ENCODE measurements at places on chromosomes 4 and X. TPM values are rescaled to one million over a fixed set of nuclear protein-coding genes. Genes with fewer than 3 reads are reported as not detected.

DNA sequence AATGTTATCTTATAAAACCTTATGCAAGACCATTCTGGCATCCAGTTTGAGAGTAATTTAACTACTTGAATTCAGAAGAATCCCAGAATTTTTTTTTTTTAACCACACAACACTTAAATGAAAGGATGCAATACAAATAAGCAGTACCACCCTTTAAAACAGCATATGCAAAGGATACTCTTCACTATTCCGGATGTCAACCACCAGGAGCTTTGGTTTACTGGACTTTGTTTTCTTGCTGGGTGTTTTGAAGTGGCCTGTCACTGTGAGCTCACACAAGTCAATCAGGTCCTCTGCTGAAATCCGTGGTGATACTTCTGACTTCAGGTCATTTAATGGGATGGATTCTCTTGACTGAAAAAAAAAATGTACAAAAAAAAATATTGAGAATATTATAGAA is 200.0 kb downstream of the TBCK start:
- no peak for DNase-seq

DNA sequence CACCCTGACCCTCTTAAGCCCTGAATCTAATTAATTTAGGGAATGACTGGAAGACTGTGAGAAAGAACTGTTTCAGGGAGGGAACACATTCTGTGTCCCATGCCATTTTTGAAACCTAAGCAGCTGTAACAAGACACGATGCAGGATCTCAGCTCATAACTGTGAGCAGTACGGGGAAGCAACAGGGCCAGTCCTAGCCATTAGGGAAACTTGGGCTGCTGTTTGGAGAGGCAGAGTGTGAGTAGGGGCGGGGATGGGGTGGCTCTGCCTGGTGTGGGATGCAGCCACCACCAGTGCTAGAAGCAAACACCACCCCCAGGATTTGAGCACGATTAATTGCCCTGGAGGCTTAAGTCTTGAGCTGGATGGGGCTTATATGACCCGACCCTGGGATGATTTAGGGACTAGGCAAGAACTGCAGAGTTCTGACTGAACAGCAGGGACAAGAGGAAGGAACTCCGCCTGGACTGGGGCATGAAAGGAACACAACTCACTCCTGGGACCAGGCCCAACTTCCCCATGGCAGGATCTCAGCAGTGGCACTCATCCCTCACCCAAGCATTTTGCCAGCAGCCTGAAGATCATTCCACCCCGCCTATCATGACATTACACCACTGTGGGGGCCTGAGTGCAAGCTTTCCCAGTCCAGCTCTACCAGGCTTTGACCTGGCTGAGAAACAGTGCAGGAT is 43.1 kb downstream of the ATRX start:
- no peak for DNase-seq

TET2 gene
- total RNA-seq: 7.8 TPM

GRCh38 chr4:173253561-173253960 is 80.6 kb downstream of the HMGB2 start:
- DNase-seq: no peak

SMIM31 gene
- total RNA-seq: not detected

- no peak for DNase-seq
Measured at GRCh38 chr4:2363951-2364653, 54.3 kb downstream of the ZFYVE28 start.

GRCh38 chrX:134712272-134712671 is 54.0 kb upstream of the PLAC1 start:
- no peak for DNase-seq

MAPK10 gene
- total RNA-seq: 1.4 TPM

FRMD7 gene
- total RNA-seq: not detected

CCSER1 gene
- not detected for total RNA-seq

DNA sequence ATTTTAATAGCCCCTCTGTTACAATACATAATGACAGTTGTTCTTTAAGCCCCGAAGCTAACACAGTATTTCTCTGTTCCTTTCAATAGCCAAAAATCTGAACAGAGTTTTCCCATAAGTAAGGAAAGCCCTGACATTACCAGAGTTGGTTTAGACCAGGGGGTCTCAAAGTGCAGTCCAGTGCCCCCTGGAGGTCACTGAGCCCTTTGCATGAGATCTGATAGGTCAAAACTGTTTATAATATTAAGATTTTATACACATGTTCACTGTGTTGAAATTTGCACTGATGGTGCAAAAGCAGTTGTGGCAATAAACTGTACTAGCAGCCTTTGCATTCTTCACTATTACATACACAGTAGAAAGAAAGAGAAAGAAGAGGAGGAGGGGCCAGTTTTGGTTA is 177.1 kb downstream of the SPANXN3 start:
- no peak for DNase-seq

DNA sequence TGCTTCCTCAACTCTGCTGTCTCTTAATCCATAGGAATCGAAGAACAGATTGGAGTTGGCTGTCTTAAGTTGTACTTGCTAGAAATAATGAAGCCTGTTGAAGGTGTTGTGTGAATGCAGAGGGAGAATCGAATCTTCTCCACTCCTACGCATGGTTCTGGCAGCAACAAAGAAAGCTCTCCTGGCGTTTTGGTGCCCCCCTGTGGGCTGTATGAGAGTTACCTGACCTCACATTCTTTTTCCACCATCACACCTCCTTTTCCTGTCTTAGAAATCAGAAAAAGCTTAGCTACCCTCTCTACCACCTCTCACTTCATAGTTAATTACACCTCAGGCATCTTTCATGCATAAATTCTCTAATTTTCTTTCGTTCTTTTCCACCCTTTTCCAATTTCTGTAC is 16.3 kb downstream of the KLF8 start:
- DNase-seq: peak; percentile 6

GRCh38 chrX:96906741-96907140 is 23.0 kb downstream of the RPA4 start:
- DNase-seq: no peak

DNA sequence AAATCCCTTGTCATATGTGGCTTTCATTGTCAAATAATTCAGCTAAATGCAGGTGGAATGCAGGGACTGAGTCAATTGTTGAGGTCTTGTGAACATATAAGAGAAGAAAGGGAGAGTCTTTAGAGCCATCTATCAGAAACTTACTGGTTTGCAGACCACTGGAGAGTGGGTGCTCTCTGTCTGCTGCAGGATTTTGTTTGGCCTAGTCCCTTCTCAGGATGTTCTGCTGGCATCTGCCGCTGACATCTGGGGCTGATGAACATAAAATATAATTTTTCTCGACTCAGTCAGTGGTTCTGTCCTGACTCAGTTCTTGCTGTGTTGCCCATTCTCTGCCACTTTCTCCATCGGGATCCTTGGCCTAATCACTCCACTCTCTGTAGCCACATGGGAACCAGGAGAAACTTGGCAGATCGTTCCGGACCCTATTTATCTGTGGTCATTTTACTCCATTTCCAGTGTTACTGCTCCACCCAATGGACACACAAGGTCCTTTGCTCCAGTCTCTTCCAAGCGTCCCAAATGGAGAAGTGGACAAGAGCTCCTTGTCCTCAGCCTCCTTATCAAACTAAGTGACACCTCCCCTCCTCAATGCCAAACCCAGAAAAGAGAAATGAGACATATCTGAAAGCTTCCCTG is 436.2 kb downstream of the FAT4 start:
- DNase-seq: peak; percentile 29

ENPEP gene
- not detected for total RNA-seq

MAGEA2B gene
- not detected for total RNA-seq

GRCh38 chrX:2311501-2311900 is 189.3 kb downstream of the DHRSX start:
- no peak for DNase-seq

DAPP1 gene
- not detected for total RNA-seq

GRCh38 chr4:42391981-42392380 is 5.3 kb upstream of the SHISA3 start:
- no peak for DNase-seq

GRCh38 chr4:13238936-13239335 is 245.2 kb downstream of the RAB28 start:
- no peak for DNase-seq

CFI gene
- total RNA-seq: not detected

- DNase-seq: no peak
Measured at GRCh38 chrX:2340991-2341390, 159.8 kb downstream of the DHRSX start.

ZNF711 gene
- 0.06 TPM for total RNA-seq

- no peak for DNase-seq
Measured at GRCh38 chr4:152325831-152326230, 210.1 kb downstream of the FBXW7 start.

- DNase-seq: peak; percentile 26
Measured at GRCh38 chr4:38621028-38621684, 42.8 kb upstream of the KLF3 start.

MTMR8 gene
- not detected for total RNA-seq

EGF gene
- 1.4 TPM for total RNA-seq

DNA sequence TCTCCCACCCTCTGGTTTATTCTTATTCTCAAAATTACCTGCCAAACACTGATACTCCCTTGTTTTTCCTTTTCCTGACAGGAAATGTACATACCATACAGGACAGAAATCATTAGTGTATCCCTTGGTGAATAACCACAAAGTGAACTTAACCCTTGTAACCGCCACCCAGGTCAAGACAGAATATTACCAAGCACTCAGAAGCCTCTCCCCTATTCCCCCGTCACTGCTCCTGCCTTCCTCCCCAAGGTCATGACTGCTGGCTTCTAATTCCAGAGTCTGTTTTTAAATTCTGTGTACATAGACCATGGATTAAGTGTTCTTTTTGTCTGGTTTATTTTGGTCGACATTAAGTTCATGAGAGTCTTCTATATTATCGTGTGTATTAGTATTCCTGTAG is 37.7 kb downstream of the HTT start:
- no peak for DNase-seq

SSX1 gene
- total RNA-seq: not detected

METTL14 gene
- 35.3 TPM for total RNA-seq

- DNase-seq: no peak
Measured at GRCh38 chrX:11530621-11531020, 135.1 kb downstream of the ARHGAP6 start.

DNA sequence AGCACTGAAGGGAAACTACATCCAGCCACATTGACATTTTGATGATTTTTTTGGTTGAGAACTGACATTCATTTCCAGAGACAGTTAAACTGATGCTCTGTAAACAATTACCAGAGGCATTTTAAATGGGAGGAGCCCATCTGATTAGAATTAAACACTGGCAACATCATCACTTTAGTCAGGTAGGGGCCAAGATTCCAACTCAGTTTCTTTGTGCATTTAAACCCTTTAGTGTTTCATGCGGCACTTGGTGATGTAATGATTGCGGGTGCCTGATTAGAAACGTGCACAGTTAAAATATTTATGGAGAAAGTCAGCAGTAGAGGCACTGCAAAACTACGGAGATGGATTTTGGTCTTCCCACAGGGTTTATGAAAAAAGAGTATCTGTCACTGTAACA is 16.1 kb downstream of the TNIP3 start:
- DNase-seq: peak; percentile 53

ACE2 gene
- not detected for total RNA-seq

ZXDA gene
- 3.1 TPM for total RNA-seq

- DNase-seq: peak; percentile 3
Measured at GRCh38 chrX:110699109-110699508, 96.5 kb downstream of the CHRDL1 start.

DCAF4L1 gene
- 0.06 TPM for total RNA-seq

DNA sequence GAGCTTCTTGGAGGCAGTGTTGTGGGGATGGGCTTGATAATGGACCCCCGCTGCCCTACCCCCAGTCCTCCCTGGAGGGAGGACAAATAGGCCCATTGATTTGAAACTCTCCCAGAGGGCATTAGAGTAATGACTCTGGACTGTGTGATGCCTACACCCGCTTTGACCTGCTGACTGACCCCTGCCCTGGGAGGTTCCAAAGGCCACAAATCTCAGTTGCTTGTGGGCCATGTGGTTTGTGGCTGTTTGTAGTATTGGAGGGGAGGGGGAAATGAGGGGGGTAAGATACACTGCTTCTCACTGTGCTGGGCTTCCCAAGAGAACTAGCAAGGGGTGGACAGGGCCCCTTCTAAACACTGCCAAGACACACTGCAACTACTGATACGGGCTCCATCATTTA is 27.6 kb upstream of the BCORL1 start:
- no peak for DNase-seq

- peak; percentile 41 for DNase-seq
Measured at GRCh38 chrX:40262157-40263013, 164.6 kb upstream of the BCOR start.

DNA sequence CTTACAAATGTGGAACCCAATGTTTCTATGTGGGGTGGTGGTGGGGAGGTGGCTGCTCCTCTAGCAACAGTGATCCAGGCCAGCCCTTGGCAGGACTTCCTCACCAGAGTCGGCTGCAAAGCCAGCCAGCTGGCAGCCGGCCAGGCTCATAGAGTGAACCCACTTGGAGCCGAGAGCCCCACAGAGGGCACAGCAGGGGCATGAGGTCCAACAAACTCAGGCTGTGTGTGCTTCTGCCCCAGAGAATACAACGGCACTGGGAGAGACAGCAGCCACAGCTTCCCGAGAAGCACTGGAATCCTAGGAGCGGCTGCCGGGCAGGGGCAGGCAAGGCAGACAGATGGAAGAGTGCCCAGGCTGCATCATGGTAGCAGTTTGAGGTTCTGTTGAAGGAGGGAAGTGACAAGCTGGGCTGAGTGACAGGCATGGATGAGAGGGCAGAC is 23.5 kb upstream of the SOWAHD start:
- no peak for DNase-seq

- DNase-seq: peak; percentile 41
Measured at GRCh38 chr4:118967393-118967792, 78.7 kb downstream of the SYNPO2 start.

- no peak for DNase-seq
Measured at GRCh38 chr4:185532293-185532692, 3.0 kb downstream of the PDLIM3 start.

SLC10A6 gene
- total RNA-seq: 0.30 TPM

All from HFFc6 (cell line).